Renal pelvis (tissue), 12 donors: ENCODE measurements at places on chromosomes 1 and 21. TPM values are rescaled to one million over a fixed set of nuclear protein-coding genes. Genes with fewer than 3 reads are reported as not detected.

- no peak for DNase-seq
Measured at GRCh38 chr1:97943354-97943753, 22.5 kb upstream of the DPYD start.

DNA sequence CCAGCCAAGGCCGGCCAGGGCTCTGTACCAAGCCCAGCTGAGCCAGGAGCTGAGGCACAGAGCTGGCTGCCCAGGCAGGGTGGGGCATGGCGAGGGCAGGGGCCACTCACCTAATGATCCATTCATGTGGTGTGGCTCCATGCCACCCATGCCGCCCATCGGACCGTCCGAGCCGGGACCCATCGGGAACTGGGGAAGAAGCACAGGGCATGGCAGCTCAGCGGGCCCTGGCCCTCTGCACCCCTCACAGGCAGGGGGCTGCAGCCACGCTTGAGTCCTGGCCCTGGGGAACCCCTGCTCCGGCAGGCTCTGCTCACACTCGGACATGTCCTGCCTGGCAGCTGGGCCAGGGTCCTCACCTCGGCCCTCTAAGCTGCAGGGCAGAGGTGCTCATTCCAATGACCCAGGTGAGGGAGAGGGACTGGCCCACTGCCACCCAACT lies 28.7 kb downstream of the MRPL37 start:
- no peak for DNase-seq

- no peak for DNase-seq
Measured at GRCh38 chr21:29098156-29098555, 24.7 kb upstream of the CCT8 start.

DNA sequence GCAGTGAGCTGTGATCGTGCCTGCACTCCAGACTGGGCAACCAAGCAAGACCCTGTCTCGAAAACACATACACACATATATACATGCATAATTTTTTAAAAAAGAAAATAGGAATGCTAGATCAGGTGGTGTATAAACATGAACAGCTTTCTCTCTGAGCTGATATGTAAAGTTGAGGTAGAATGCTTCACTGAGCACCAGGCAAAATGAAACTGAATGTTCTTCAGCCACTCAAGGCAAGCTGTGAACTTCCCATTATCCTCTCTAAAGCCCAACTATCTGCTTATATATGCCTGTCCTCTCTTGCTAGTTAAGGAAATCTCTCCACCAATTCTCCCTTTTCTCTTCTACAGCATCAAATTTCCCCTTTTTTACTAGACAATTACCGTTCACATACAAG lies 93.0 kb downstream of the NUF2 start:
- DNase-seq, result no peak

The SEMA4A gene
- 21.3 TPM for polyA plus RNA-seq

DNA sequence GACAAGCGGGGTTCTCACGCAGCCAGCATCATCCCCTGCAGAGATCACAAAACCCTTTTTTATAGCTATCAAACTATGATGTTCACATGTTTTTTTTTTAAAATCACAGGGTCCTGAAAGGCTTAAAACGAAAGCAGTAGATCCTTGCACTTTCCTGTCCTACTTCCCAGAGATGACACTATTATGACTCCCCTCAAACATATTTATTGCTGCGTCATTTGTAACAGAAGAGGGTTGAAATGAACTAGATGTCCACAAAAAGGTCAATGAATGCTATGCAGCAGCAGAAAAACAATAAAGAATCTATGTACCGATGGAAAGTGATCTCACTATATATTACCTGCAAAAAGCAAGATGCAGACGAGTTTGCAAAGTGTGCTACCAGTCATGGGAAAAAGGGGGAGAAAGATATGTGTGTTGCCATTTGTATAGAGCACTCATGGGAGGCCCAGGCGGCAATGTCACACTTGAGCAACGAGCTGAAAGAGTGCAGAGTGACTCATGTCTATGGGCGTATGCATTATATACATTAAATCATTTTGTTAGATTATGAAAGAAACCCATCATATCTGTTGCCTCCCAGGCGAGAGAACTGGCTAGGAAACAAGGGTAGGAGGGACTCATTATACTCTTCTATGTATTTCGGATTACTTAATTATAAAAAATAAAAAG lies 68.9 kb upstream of the PARP1 start:
- DNase-seq, result peak; percentile 9

The OLFML3 gene
- polyA plus RNA-seq, result 131 TPM

DNA sequence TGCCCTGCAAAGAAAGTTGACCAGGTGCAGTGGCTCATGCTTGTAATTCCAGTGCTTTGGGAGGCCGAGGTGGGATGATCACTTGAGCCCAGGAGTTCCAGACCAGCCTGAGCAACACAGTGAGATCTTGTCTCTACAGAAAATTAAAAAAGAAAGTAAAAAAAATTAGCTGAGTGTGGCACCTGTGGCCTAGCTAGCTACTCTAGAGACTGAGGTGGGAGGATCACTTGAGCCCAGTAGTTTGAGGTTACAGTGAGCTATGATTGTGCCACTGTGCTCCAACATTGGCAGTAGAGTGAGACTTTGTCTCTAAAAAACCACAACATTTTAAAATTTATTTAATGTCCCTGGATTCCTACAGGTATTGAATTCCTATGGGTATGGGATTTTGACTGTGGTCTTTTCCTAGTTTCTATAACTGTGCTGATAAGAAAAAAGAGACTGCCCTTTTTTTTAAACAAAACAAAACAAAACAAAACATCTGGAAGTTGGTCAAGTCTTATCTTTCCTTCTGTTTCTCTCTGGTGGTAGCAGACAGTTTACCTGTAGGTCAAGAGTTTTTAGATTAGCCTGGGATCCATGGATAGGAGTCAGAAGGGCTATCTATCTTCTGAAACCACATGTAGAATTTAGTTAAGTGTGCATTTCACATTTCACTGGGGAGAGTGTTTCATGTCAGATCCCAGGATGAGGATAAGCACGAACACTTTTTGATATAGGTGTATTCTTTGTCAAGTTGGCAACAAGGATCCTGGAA lies 18.8 kb downstream of the UCK2 start:
- DNase-seq, result no peak

The F13B gene
- polyA plus RNA-seq, result not detected

DNA sequence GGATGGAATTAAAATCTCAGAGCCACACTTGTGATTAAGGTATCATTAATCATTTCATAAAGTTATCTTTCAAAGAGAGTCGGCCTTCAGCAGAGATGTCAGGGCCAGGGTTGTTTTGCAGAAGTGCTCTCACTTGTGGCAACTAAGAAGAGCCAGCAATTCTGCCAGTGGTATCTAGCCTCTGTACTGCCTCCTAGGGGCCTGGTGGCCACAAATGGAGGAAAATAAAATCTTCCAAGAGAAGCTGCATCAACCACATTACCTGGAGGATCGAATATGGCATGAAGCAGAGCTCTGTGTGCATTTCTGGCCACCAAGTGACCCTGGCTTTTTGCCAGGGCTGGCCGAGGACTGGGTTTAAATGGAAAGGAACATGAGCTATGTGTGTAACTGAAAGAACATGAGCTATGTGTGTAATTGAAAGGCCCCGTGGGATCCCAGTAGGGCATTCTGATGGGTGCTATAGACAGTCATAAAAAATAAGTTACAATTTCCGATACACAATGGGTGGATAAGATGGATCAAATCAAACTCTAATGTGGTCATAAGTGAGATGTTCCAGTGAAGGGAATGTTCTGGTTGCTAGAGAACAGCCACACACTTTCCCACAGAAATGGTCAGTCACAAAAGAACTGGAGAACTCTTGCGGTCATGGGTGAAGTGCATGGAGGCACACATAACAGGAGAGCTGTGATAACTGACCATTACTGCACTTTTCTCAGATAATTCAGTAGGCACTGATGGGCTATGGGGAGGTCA lies 335.8 kb downstream of the CAMTA1 start:
- DNase-seq, result no peak

DNA sequence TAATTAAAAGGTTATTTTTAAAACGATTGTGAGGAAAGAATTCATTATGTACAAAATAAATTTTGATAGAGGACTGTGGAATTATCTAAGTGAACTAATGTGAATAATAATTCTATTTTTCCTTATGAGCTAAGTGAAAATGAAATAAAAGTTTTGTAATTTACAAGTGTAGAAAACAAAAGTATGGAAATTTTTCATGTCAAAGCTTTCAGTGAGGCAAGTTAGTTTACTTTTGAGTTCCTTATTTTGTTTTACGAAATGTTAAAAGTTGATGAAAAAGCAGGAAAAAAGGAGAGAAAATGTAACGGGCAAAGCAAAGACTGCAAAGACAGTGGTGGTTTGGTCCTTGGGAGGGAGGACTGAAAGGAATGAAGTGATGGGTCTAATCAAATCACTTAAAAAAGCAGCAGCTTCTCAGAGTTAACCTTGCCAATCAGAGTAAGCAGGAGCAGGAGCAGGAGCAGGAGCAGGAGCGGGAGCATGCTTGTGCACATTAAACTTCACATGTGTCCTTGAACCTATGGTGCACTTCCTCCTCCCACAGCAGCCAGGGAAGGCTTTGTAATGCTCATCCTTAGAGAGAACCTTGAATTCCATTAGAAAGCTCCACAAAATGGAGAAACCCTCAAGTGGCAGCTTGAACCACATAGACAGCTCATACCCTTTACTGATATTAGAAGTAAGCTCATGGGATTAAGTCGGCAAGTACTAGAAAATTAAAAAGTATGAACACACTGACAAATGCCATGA lies 133.4 kb downstream of the LHX4 start:
- DNase-seq, result no peak

The PATJ gene
- 46.4 TPM for polyA plus RNA-seq

- DNase-seq, result peak; percentile 68
Measured at GRCh38 chr1:150234566-150235293, 1.2 kb downstream of the ANP32E start.

GRCh38 chr1:24084050-24084449 lies 27.9 kb downstream of the MYOM3 start:
- DNase-seq, result no peak

GRCh38 chr1:162327788-162328165 lies 48.9 kb downstream of the SPATA46 start:
- DNase-seq, result no peak

The LAMB3 gene
- polyA plus RNA-seq, result 1.1 TPM

The C1QTNF12 gene
- polyA plus RNA-seq, result 13.8 TPM

DNA sequence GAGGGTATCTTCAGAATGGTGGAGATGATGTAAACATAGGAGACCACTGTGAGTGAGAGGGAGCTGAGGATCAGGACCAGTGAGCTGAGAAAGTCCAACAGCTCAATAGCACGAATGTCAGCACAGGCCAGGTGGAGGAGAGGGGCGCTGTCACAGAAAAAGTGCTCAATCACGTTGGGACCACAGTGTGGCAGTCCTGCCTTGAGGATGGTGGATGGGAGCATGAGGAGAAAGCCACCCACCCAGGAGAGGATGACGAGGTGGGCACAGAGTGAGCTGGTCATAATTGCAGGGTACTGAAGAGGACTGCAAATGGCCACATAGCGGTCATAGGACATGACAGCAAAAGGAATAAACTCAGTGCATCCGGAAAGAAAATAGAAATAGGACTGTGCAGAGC lies 8.1 kb downstream of the OR11L1 start:
- DNase-seq, result no peak

The TSPAN1 gene
- 64.2 TPM for polyA plus RNA-seq

DNA sequence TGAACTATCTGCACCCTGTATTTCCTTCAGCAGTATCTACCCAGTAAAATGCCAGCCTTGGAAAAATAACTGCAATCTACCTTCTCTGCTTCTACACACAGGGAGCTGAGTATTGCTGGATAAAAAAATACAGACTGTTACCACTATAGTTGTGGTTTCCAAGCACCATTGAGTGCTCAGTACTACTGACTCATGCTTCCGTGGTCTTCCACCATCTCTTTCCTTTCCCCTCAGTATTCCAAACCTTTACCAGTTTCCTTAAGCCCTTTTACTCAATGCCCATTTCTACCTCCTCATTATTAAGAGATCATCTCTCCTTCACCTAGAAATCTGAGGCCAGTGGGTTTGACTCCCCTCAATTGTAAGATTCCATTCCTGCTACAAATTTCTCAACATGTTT lies 23.8 kb downstream of the GLMN start:
- DNase-seq, result no peak

- peak; percentile 48 for DNase-seq
Measured at GRCh38 chr1:206507284-206508129, at the start of gene RASSF5. TSS of gene RASSF5 (plus strand) at chr1:206507531. CDS start at chr1:206507603, 72 bp downstream.

DNA sequence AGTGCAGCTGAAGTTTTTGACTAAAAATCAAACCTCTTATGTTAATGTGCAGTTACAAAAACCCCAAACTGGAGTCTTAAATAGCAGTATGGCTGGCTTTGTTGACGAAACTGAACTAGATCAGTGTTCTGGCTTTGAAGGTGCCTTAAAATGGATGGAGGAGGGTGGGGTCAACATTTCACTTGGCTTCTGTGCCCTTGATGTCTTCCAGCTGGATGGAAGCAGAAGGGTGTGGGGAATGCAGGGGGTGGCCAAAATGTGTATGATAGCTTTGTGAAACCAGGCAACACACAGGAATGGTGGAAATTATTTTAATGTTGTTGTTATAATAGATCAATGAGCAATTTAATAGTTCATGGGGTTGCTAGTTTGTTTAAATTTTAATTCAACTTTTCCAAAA lies 96.8 kb upstream of the C1orf105 start:
- DNase-seq, result no peak

The TEDDM1 gene
- 0.07 TPM for polyA plus RNA-seq

DNA sequence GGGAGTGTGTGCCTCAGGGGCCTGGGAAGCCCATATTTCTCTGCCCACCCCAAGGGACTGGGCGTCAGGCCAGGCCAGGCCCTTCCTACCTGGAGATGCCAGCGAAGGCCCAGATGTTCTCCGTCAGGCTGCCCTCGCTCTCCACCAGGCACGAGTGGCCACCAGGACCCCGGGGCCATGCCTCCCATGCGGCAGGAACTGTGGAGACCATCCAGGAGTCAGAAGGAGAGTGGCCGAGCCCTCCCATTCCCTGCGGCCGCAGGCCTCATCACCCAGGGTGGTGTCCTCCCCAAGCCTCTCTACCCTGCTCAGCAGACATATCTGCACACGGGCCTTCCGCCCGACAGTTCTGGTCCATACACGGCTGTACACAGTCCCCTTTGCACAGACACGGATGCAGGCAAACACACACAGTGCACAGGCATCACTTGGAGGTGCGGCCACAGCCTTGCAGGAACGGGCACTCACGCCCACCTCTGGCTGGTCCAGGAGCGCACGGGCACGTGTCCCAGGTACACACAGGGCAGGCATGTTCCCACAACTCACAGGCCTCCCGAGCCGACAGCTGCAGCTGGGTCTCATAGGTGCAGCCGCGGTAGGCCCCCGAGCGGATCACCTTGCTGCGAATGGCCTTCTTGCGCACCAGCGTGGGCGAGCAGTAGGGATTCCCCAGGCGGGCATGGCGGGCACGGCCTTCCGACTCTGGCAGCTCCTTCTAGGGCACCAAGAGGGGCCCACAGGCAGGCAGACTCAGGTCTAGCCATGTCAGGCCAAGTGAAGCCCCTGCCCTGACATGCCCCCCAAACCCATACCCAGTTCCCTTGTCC lies 5.9 kb upstream of the KIF17 start:
- no peak for DNase-seq

- no peak for DNase-seq
Measured at GRCh38 chr1:73537400-73537799, 660.6 kb downstream of the LRRIQ3 start.
